ENCODE measurements at places on chromosomes 4 and X.

- no peak for DNase-seq
Observed at GRCh38 chrX:133789829-133790228, 195.6 kb downstream of the GPC3 start.

DNA sequence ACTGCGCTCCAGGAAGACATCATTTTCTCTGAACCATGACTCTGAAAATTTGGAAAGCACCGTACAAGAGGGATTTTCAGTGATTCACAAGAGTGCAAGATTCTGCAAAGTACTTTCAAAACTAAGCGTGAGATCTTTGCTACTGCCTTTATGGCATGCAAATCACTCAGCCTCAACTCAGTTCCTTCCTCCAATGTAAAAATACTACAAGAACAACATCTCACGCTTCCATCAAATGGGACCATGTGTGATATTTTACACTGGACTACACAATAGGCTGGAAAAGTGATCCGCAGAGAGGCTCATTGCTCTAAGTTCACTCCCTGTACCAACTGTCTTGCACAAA, 674 bp upstream of the IL15 start:
- no peak for DNase-seq

DNA sequence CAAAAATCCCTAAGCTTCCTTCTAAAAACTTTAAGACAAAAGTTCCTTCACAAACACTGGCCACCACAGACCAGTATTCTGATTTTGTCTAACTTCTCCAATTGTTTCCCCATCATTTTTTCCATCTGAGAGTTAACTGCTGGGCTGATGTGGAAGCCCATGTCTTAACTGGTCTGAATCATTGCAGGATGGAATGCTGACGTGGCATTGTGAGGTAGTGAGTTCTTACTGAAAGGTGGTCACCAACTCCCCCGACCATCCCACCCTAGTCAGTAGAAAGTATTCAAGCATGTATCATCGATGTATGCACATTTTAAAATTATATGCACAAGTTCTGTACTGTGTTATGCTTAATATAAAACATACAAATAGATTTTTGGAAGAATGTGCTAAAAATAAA, 99.1 kb upstream of the SMIM10 start:
- no peak for DNase-seq

- DNase-seq, result no peak
Observed at GRCh38 chr4:85929961-85930665, 429.7 kb downstream of the MAPK10 start.

DNA sequence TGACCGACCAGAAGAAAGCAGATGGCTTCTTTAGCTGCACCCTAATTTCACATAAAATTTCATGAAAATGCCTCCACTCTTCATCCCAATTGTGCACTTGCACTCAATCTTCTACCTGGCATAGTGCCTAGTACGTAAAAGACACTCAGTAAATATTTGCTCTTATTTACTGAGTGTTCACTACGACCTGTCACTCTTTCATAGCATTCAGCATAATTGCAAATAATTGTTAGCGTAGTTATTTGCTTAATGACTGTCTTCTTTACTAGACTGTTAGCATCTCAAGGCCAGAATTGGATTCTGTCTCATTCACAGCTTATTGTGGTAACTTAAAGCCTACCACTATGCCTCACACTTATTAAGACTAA, 130.2 kb downstream of the ENOX2 start:
- DNase-seq, result no peak

DNA sequence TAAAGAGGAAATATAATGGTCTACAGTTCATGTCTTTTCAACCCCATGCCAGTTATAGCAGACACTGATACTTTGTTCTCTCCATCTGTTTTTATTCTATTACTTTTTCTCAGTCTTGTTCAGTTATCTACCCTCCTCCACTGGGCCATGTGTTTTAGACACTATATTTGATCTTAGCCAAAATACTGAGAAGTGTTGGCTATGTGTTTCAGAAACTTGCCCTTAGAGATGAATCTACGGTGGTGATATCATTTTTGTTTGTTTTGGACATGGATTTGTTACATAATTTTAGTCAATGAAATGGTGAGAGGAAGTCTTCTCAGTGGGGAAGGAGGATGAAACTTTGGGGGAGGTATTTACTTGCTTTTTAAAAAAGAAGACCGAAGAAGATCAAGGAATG, 211.5 kb upstream of the DDX53 start:
- DNase-seq, result no peak

Measured in AG09309 (cell line).